Activated naive CD8-positive, alpha-beta T cell treated with anti-CD3 and anti-CD28 coated beads, Interleukin-2, amount 50 U/mL, for 16 hours (primary cell): ENCODE measurements at places on chromosomes 2 and 18.

DNA sequence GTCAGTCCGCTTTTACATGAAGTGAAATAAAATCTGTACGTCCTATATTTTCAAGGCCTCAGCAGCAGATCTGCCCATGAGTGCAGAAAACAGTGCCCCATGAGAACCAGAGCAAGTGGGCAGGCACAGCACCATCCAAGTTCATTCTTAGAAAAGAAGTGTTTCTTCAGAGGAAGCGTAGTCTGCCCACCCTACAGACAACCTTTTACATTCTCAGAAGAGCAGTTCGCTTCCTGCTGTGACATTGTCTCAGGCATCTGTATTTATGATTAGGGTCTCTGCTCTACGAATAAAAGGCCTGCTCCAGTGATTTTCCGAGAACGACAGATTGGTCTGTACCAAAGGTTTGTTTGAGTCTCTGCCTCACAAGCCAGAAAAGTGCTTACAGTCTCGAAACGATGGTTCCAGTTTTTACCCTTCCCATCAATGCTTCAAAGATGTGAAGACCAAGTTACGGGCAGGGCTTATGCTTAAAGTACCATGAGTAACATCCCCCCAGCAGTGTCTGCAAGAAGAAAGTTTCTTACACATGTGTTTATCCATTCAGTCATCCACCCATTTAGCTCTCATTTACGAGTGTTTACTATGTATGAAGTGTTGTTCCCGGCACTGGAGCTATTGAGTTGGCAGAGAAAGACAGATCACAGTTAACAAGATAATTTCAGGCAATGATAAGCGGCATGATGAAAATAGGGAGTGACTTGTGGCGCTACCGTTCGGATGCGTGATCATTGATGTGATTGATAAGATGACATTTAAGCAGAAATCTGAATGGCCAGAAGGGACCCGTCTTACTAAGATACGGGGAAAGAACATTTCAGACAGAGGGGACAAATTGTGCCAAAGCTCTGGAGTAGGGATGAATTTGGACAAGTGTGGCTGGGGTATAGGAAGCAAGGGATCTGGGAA, 31.4 kb upstream of the CTLA4 start:
- no peak for DNase-seq

- DNase-seq = no peak
Measured at GRCh38 chr18:30132959-30133358, 909.6 kb downstream of the DSC3 start.

DNA sequence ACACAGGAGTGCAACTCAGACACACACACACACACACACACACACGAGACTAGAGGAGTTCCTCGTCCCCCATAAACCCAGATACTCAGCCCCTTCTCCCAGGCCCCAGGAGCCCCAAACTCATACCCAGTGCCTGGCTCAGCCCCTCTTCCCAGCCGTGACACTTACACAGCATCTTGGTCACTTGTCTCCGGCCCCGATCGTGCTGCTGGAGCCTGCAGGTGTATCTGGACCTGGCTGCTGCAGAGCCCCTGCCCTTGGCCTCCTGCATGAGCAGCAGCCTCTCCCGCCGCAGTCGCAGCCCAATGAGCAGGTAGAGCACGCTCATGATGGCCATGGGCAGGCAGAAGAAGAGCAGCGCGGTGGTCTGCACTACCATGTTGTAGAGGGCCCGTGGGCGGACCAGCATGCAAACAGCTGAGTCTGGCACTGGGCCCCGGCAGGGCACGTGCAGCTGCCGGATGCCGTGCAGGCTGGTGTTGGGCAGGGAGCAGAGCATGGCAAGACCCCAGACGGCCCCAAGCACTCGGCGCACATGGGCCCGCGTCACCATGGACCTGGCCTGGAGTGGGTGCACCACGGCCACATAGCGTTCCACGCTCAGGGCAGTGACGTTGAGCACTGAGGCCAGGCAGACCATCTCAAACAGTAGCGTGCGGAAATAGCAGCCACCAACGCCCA, 2.1 kb downstream of the NMUR1 start:
- DNase-seq = no peak

DNA sequence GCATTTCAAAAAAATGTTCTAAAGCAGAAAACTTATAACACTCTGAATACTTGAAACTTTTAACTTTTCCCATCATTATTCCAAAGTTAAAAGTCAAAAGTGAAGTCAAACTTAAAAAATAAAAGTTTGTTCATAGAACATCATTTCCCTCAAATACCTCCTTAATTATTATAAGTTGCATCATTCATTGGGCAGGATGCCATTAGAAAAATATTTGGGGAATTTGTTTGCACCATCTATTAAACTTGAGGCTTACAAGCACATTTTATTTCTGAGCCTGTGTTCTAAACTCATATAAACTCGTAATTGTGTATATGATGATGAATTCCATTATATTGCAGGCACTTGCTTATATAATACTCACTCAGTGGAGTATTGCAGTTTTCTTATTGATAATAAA, 588.0 kb upstream of the NRXN1 start:
- DNase-seq = no peak

DNA sequence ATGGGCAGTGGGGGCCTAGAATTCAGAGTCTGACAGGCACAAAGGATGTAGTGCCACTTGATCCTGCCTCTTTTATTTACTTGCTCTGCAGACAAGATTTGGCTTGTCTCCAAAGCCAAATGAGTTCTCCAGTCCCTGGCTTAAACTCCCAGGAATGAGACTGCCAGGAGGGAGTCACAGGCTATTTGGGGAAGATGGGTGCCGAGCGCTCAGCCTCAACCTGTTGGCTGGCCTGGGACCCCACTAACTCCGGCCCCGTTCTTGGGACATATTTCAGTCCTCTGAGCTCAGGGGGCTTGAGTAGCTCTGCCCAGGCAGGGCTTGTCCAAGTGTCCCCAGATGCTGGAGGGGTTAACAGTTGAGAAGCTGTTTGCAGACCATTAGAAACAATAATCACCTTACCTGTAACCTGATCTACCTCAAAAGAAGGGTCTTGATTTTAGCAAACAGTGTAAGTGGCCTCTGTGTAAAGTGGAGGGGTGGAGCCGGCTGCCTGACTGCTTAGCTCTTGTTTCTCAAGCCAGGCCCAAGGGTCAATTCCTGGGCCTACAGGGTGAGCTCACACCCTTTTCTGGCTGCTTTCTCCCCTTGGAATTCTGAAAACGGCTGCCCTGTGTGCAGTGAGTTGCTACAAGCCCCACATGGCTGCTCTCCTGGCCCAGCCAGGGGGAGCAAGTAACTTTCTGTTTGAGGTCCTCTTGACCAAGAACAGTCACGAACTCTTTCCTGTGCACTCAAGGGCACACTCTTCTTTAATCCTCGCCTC, 27.1 kb upstream of the FZD5 start:
- DNase-seq = no peak

DNA sequence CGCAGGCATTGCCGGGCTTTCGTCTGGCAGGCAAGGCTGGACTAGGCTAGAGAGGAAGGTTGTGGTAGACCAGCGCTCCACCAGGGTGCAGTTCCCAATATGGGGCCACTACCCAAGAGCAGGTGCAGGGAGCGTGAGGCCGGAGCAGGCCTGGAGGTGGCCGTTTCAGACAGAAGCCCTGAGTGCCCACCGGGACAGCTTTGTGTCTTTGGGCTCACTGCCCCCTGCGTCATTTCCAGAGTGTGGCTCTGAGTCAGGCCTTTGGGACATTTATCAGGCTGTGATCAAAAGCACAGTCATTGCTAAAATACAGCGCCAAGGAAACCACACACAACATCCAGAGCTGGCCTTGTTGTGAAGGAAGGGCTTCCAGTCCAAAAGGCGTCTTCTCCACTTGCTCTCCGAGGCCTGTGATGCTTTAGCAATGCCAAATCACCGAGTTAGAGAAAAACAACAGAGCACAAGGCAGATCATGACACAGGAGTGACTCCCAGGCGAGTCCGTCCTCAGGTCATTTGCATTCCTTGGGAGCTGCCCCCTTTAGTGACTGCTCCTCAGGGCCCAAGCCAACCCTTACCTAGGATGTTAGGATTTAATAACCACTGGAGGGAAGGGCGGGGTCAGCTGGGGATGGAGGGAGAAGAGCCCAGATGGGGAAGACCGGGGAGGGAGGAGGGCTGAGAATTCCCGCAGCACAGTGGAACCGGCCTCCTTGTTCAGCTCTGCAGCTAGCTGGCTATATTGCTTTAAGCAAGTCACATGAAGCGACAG, 42.3 kb downstream of the RFX8 start:
- no peak for DNase-seq

- DNase-seq = no peak
Measured at GRCh38 chr18:3140986-3141639, 78.7 kb downstream of the MYOM1 start.

DNA sequence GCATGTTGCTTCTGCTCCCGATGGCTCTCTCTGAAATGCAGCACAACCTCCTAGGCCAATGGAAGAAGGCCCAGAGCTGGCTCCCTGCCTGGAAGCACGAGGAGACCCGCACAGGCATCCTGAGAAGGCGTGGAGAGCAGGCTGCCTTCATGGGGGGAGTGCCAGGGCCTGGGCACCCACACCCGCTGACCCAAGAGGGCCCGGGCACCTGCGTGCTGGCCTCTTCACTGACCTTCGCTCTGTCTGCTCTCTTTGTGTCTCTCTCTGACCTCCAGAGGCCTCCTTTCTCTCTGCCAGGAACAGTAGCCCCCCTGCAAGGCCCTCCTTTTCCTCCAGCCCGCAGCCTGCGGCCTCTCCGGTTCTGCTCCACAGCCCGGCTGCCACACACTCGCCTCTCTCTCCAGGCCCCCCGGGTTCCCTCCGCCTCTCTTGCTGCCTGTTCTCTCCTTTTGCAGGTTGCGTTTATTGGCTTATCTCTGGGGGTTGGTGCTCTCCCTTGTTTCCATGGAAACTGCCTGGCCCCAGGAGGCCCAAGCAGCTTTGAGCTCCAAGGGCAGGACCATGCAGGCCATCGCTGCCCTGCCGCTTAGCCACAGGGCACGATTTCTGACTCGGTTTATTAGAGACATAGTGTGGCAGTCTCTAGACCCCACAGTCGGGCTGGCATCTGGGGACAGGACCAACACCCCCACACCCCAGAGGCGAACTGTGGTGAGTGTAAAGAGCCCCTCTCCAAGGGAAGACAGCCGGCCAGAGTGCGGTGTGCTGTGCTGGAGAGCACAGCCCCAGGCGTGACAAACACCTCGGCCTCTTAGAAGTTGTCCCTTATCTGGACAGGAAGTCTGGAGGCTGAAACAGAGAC, 1.7 kb downstream of the MZT2B start:
- no peak for DNase-seq

DNA sequence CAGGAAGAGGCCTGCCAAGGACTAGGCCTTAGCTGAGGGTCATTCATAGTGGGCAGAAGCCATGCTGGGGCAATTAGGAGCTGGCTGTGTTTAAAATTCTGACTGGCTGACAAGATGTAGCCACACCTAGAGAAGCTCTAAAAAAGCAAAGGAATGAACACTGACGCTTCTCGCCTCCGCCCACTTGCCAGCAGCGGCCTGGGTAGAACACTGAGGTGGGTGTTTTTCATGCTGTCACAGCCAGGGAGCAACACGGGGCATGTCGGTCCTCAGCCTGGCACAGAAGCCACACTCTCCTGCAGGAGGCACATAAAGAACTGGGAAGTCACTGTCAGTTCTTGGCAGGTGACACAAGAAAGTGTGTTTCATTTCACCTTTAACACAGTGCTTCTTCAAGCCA, 10.4 kb downstream of the CHST10 start:
- no peak for DNase-seq

GRCh38 chr2:70663411-70663810, 104.6 kb downstream of the ADD2 start:
- DNase-seq = no peak
